Renal cortical epithelial cell (primary cell): ENCODE measurements at places on chromosomes 3 and 15. TPM values are rescaled to one million over a fixed set of nuclear protein-coding genes. Genes with fewer than 3 reads are reported as not detected.

Gene INSYN1
- under 0.01 and 0.80 TPM in 2 replicates for total RNA-seq

Gene RTP3
- total RNA-seq = not detected in 2 replicates

Gene PGBD4
- total RNA-seq = 1.0 and 3.3 TPM in 2 replicates

Gene SNX22
- total RNA-seq = 0.17 and 0.70 TPM in 2 replicates

Gene RAD54L2
- 9.6 and 20.3 TPM in 2 replicates for total RNA-seq

Gene TRIM42
- total RNA-seq = not detected in 2 replicates

Gene SHC4
- total RNA-seq = 0.89 and 7.3 TPM in 2 replicates

Gene CIAO2A
- 54.2 and 84.7 TPM in 2 replicates for total RNA-seq
